ENCODE measurements at places on chromosomes 2 and 18.

DNA sequence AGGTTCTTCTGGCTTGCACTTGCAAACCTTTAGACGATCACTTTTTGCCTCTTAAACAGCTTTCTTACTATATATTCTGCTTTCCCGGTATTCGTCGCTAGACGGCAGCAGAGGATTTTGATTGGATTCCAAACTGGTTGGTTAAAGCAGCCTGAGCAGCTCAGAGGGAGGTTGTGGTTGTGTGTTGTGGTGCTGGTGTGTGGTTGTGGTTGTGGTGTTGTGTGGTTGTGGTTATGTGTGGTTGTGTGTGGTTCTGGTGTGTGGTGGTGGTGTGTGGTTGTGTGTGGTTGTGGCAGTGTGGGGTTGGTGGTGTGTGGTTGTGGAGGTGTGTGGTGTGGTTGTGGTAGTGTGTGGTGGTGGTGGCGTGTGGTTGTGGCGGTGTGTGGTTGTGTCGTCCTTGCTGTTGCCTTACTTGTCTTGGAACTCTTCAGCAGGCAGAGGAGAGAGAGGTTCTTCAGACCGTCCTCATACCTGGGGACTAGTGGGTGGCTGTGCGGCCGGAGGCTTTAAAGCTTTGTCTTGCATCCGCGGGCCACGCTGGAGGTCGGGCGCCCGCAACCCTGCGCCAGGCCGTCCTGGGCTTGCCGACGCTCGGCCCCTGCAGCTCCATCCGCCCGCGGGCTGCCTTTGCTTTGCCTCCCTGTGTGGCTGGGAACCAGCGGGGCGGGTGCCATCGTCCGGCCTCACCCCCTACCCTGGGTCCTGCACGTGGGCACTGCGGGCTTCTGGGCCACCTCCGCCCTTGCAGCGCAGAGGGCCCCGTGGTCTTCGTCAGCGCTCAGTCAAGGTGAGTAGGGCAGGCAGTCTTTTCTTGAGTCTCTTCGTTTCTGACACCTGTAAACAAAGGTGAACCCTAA lies 190.8 kb downstream of the ARHGAP28 start:
- no peak for DNase-seq

GRCh38 chr2:141386168-141386567 lies 744.6 kb downstream of the LRP1B start:
- no peak for DNase-seq

DNA sequence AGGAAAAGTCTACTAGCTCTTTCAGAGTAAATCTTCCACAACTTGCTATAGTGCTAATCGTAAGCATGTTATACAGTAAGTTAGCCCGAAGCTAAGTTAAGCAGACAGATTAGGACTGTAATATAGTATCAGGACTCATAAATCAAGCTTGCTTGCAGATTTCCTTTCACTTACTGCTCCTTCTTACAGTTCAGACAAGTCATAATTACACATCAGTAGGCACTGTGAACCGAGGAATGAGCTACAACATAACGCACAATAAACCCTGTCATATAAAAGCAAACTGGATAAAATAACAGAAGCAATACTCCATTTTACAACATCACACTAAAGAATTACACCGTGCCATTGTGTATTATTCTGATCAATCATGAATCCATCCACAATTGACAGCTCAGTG lies 832.6 kb upstream of the ZEB2 start:
- DNase-seq, result no peak

- no peak for DNase-seq
Observed at GRCh38 chr2:161199912-161200701, 39.9 kb downstream of the TANK start.

GRCh38 chr18:71998547-71999097 lies 545.5 kb downstream of the CBLN2 start:
- DNase-seq, result no peak

- DNase-seq, result peak; percentile 6
Observed at GRCh38 chr2:173884025-173884802, 81.0 kb downstream of the SP3 start.

- no peak for DNase-seq
Observed at GRCh38 chr2:240198226-240198625, 57.8 kb upstream of the OTOS start.

DNA sequence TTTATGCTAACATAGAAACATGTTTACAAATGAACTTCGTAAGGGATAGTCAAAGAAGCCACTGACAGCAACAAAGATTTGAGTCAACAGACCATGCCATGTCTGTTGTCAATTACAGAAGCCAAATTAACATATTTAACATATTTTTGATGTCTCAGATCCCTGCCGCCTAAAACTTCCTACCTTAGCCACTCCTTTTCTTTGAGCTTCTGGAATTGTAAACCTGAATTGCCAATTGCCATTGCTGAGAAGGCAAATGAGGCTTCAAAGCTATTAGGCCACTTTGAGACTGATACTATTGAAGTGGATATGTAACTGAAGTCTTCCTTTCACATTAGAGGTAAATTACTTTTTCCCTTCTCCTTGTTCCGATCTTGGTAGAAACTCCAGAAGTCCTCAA lies 66.0 kb upstream of the DSEL start:
- no peak for DNase-seq

DNA sequence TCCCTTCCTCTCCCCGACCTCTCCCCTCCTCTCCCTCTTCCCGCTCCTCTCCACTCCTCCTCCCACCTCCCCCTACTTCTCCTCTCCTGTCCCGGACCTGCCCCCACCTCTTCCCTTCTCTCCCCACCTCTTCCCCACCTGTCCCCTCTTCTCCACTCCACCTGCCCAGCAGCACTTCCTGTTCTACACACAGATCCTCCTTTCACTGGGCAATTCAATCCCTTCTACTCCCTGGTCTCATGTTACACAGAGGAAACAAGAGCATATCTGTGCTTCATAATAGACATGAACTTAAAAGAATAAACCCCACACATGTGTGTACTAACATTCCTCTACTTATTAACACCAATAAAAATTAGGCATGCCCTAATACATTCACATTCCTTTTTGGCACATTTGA lies 34.8 kb downstream of the TIMM21 start:
- no peak for DNase-seq

- no peak for DNase-seq
Observed at GRCh38 chr2:72827966-72828646, 2.3 kb upstream of the EXOC6B start.

DNA sequence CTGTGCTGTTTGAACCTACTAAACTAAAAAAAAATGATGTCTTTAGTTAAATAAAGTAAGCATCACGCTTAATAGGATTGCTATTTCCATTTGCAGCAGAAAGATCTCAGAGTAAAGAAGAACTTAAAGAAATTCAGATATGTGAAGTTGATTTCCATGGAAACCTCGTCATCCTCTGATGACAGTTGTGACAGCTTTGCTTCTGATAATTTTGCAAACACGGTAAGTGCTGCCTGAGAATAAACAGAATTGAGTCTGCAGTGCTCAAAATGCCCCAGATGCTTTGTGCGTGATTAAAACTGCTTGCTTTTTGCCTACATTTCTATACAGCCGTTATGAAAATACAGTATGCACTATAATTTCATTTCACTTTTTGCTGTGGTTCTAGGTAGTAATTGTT lies 3.9 kb downstream of the CDCA7 start:
- DNase-seq, result no peak

DNA sequence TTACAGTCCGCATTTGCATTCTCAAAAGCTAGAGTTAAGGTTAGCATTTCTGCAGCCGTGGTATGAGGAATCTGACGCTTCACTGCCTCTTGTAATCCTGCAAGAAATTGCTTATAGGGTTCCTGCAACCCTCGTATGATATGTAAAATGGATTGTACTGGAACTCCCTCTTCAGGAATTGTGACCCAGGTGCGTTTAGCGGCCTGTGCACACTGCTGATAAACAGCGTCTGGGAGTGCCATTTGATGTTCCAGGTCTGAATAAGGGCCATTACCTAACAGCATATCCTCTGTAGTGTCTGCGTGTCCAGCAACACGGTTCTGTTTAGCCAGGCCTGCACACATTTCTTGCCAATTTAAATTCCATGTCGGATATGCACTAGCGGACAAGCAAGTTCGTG lies 42.5 kb downstream of the CXCR4 start:
- no peak for DNase-seq

GRCh38 chr18:9741406-9741792 lies 33.3 kb downstream of the RAB31 start:
- no peak for DNase-seq

GRCh38 chr2:54655046-54655809 lies 68.2 kb upstream of the EML6 start:
- no peak for DNase-seq

GRCh38 chr18:11005528-11005927 lies 143.8 kb downstream of the PIEZO2 start:
- DNase-seq, result no peak

DNA sequence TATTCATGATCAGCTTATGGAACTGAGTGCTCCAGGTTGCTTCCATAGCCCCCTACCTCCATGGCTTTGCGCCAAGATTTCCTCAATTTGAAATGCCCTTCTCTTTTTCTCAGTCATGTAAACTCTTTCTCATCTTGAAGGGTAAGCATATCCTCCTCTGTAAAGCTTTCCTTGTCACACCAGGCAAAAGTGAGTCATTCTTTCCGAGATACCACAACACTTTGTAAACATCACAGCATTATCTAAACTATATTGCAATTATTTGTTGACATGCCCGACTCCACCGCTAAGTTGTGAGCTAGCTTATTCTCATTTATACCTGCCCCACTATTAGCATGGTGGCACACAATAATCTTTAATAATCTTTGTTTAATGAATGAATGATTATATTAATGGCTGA lies 419.5 kb upstream of the CHST9 start:
- no peak for DNase-seq

GRCh38 chr2:17583166-17583565 lies 42.7 kb downstream of the VSNL1 start:
- DNase-seq, result no peak

DNA sequence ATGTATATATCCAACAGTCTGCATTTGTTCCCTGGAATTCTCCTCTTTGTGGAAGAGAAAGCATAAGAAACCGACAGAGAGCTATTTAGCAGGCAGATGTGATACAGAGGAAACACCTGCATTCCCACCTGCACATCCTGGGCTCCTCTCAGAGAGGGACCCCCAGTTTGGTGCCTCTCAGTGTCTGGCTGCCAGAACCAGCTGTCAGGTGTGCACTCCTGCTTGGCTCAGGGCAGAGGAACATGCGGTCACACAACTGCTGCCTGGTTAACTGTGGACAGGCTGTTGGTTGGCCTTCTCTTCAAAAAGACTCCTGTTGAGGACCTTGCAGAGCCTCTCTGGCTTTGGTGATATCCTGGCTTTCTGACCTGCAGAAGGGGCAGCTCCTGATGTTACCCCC lies 54.6 kb downstream of the ITGB6 start:
- no peak for DNase-seq

- no peak for DNase-seq
Observed at GRCh38 chr2:232170396-232170795, 208.2 kb upstream of the ALPP start.

DNA sequence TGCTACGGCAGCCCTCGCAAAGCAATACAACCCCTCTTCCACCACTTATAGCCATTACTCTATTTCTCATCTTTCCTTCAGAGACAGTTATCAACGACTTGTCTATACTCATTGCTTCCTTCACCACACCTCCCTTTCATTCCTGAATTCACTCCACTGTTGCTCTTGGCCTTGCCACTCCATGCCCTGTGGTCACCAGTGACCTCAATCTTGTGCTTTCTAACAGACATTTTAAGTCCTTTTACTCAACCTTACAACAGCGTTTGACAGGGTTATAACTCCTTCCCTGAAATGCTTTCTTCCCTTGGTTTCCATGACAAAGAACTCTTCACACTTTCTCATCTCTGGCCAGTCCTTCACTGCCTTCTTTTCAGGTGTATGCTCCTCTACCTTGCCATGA lies 90.6 kb upstream of the CCDC141 start:
- no peak for DNase-seq

GRCh38 chr18:44273298-44273697 lies 407.4 kb upstream of the SETBP1 start:
- no peak for DNase-seq

DNA sequence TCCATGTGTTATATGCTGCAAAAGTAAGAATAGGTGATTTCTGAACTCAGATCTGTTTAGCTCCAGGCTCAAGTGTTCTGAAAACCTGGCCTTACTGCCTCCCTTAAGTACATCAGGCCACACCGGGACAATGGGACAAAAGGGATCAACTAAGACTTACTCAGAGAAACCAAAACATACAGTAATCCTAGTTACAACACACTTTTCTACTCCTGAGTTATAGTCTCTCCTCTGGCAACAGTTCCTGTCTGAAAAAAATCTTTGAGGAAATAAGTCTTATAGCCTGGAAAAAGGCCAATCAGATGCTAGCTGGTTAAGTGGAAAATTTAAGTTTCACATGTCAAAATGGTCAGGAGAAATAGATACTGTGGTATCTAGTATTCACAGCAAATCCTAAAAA lies 5.6 kb downstream of the METTL5 start:
- no peak for DNase-seq

DNA sequence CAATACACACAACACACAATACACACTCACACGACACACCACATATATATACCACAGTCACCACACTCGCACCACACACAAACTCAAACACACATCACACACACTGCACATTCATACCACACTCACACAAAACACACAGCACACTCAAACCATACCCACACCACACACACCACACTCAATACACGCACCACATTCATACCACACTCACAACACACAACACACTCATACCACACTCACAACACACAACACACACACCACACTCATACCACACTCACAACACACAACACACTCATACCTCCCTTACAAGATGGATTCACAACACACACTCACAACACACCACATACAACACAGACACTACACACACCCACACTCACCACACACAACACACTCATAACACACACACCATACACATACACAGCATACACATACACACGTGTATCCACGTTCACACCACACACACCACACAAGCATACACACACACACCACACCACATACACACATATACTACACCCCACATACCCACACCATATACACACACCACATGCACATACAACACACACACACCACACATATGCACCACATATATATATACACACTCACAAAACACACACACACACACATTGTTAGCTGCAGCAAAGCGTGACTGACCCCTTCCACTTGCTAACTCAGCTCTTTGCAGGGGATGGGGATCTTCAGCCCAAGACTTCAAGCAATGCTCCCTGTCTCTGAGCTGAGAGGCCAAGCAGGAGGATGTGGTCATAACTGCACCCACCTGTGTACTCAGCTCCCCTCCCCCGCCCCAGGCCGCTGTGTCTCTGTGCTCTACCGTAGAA lies 59.0 kb downstream of the SDC1 start:
- DNase-seq, result no peak

DNA sequence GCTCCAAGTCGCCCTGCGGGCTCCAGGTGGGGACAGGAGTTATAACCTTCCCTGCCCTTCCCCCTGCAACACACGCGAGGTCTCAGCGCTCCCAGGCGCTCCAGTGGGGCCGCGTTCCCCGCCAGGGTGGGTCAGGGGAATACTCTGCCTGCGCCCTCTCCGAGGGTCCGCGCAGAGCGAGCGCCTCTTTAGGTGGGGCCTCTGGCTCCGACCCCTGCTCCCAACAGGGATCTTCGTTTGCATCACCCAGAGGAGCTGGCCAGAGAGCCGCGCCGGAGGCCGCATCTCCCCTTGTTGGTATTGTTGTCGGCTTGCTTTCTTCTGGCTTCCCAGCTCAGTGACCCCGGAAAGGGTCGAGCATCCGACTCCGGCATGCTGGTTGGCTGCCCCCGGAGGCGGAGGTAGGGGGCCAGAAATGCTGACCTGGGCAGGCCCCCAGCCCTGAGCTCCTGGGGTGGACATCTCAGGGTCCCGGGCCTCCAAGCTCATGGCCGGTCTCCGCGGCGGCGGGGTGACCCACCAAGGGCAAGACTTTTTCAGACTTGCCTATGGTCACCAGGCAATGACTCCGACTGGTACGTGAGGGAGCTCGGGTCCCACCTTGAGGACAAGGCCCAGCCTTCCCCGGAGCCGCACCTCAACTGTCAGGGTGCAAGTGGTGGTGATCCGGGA lies 11.2 kb upstream of the EN1 start:
- DNase-seq, result no peak

Data from activated CD8-positive, alpha-beta memory T cell treated with anti-CD3 and anti-CD28 coated beads for 1 hour (primary cell).